ENCODE measurements at places on chromosomes 1 and 21. TPM values are rescaled to one million over a fixed set of nuclear protein-coding genes. Genes with fewer than 3 reads are reported as not detected.

The GPR37L1 gene
- not detected for polyA plus RNA-seq

The SV2A gene
- polyA plus RNA-seq, result 0.89 TPM

The CYP4Z1 gene
- not detected for polyA plus RNA-seq

The SPTA1 gene
- polyA plus RNA-seq, result not detected

The RAB3B gene
- not detected for polyA plus RNA-seq

The OLFML2B gene
- not detected for polyA plus RNA-seq

The ALG14 gene
- polyA plus RNA-seq, result 3.2 TPM

The LRIF1 gene
- 22.0 TPM for polyA plus RNA-seq

The NTRK1 gene
- polyA plus RNA-seq, result not detected

The GNG12 gene
- polyA plus RNA-seq, result not detected

The PTGER3 gene
- polyA plus RNA-seq, result not detected

The GPR25 gene
- 4.5 TPM for polyA plus RNA-seq

The LORICRIN gene
- polyA plus RNA-seq, result not detected

The MPZL1 gene
- 6.8 TPM for polyA plus RNA-seq

The ICOSLG gene
- not detected for polyA plus RNA-seq

The PSMB4 gene
- polyA plus RNA-seq, result 90.7 TPM

The KRTAP12-3 gene
- not detected for polyA plus RNA-seq

The SLC6A9 gene
- polyA plus RNA-seq, result not detected

The SYT14 gene
- not detected for polyA plus RNA-seq

The MANEAL gene
- 2.2 TPM for polyA plus RNA-seq

The DDX59 gene
- polyA plus RNA-seq, result 21.0 TPM

The PODN gene
- polyA plus RNA-seq, result 1.7 TPM

The KCNJ15 gene
- not detected for polyA plus RNA-seq

The PDE9A gene
- 0.40 TPM for polyA plus RNA-seq

The TDRD5 gene
- not detected for polyA plus RNA-seq

The TRIM62 gene
- polyA plus RNA-seq, result not detected

The GNB1 gene
- polyA plus RNA-seq, result 111 TPM

The ZDHHC18 gene
- 7.8 TPM for polyA plus RNA-seq

The CDCP2 gene
- not detected for polyA plus RNA-seq

The C8B gene
- not detected for polyA plus RNA-seq

The TIMM17A gene
- 42.9 TPM for polyA plus RNA-seq

The PDE4B gene
- 25.1 TPM for polyA plus RNA-seq

The SAMD13 gene
- not detected for polyA plus RNA-seq

The CYYR1 gene
- polyA plus RNA-seq, result not detected

The VASH2 gene
- not detected for polyA plus RNA-seq

The NPPA gene
- polyA plus RNA-seq, result not detected

The A3GALT2 gene
- not detected for polyA plus RNA-seq

The HENMT1 gene
- polyA plus RNA-seq, result 142 TPM

The AADACL4 gene
- polyA plus RNA-seq, result not detected

The NFASC gene
- polyA plus RNA-seq, result not detected

The EDN2 gene
- not detected for polyA plus RNA-seq

Measured in immature natural killer cell (primary cell).